Glutamatergic neuron (in vitro differentiated cells): ENCODE measurements at places on chromosomes 5 and 9. TPM values are rescaled to one million over a fixed set of nuclear protein-coding genes. Genes with fewer than 3 reads are reported as not detected.

DNA sequence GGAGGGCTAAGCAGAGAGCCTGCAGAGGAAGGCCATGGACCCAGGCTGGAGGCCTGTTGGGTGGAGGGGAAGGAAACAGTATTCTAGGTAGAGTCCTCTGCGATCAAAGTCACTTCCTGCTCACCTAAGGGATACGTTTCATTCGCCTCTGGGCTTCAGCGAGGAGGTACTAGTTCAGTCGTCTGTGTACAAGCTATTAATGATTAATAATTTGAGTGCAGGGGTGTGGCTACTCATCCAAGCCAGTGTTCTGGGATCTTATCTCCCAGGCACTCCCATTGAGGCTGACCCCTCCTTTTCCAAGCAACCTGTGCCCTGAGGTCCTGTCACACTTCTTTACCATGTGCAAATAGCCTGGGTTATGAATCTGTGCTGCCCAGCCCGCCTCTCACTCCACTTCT, 25.2 kb downstream of the RALGPS1 start:
- no peak for DNase-seq

GRCh38 chr9:7166074-7166473, 408.3 kb downstream of the KDM4C start:
- no peak for DNase-seq

The PNPLA7 gene
- total RNA-seq: 6.7 TPM

The UBE2QL1 gene
- total RNA-seq: 4.5 TPM

The SMIM33 gene
- total RNA-seq: not detected

- no peak for DNase-seq
These were observed 80.4 kb downstream of the SLC12A2 start for GRCh38 chr5:128163991-128164390.

The ADAMTSL2 gene
- 1.3 TPM for total RNA-seq

GRCh38 chr5:91293131-91293530, 90.0 kb downstream of the ARRDC3 start:
- no peak for DNase-seq

DNA sequence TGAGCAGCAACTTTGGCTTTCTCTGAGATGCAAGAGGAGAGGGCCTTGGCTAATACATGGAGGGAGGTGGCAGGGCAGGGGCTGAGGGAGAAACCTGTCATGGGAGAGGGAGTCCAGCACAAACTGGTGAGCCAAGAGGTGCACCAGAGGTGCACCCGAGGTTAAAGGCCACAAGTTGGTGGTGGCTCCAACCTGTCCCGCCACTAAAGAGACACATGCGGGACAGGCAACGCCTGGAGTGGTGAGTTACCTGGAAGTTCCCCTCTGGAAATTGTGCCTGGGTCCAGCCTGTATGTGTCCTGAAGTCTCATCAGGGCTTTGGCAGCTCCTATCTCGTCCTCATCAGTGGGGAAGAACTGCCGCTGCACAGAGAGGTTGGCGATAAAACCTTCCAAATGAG, 14.0 kb downstream of the P4HA2 start:
- DNase-seq: no peak

The SEMA5A gene
- total RNA-seq: 0.51 TPM

GRCh38 chr5:58381566-58381965, 78.3 kb downstream of the PLK2 start:
- DNase-seq: no peak

The PKD2L2 gene
- total RNA-seq: not detected

- peak; percentile 47 for DNase-seq
These were observed 1.3 kb downstream of the NOTCH1 start for GRCh38 chr9:136544548-136544963.

The PCDHB15 gene
- total RNA-seq: 29.5 TPM

The SLC46A2 gene
- total RNA-seq: not detected
